Effector memory CD8-positive, alpha-beta T cell (primary cell): ENCODE measurements at places on chromosomes 2 and 18.

GRCh38 chr2:69017080-69017479 is 4.1 kb downstream of the ANTXR1 start:
- no peak for DNase-seq

- DNase-seq = no peak
Measured at GRCh38 chr2:38568724-38569436, 33.8 kb downstream of the HNRNPLL start.

GRCh38 chr2:241680827-241681599 is 5.6 kb downstream of the DTYMK start:
- DNase-seq = no peak

DNA sequence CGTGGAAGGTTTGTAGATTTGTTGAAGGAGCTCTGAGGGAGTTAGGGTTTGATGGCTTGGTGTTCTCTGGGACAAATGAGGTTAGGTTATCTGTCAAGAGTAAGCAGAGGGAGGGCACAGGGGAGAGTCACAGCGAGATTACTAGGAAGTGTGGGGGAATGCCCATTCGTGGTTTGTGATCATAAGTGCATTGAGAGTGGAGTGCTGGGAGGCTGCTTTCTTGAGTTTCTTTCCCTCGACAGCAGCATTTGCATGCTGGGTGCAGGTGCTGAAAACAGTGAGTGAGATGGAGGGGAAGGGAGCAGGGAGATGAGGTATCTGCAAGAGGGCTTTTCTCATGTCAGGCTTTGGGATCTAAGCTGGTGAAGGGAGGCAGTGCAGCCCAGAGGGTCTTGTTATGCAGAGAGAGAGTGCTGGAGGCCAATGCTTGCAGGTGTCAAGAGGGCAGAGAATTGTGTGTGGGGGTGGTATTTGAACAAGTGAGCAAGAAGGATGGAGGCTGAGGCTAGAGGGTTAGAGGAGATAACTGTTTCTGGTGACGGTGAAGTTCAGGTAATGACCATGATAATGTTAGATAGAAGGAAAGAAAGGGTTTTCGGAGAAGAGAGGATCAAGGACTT is 8.8 kb downstream of the RALB start:
- DNase-seq = no peak

DNA sequence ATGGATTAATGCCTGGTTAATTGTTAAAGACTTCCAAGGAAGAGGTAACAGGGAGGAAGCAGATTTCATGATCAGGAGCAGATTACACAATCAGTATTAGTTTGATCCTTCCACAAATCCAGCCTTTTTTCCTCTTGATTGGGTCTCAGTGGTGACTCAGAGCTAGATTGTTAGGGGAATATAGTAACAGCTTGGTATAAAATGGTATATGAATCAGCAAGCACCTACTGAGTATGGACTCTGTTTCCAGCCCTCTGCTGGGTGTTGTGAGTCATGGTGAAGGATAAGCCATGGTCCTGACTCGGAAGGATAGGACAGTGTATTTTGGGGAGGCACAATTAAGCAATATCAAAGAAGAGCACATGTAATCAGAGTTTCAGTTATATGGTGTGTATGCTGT is 272.4 kb upstream of the DPP10 start:
- no peak for DNase-seq

DNA sequence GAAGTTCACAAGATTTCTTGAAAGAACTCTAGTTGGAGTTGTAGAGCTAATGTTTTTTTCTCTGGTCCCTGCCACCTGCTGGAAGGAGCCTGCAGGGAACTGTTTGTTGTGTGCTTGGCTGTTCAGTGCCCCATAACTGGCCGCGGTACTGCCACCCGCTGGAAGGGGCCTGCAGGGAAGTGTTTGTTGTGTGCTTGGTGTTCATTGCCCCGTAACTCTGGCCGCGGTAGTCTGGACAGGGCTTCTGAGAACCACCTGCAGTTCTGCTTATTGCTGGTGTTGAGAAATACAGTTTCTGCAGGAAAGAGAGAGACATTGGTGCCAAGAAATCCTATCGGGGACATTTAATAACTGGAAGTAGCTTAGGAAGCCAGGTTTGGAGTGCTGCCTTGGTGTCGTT is 58.1 kb downstream of the AGAP1 start:
- DNase-seq = no peak

DNA sequence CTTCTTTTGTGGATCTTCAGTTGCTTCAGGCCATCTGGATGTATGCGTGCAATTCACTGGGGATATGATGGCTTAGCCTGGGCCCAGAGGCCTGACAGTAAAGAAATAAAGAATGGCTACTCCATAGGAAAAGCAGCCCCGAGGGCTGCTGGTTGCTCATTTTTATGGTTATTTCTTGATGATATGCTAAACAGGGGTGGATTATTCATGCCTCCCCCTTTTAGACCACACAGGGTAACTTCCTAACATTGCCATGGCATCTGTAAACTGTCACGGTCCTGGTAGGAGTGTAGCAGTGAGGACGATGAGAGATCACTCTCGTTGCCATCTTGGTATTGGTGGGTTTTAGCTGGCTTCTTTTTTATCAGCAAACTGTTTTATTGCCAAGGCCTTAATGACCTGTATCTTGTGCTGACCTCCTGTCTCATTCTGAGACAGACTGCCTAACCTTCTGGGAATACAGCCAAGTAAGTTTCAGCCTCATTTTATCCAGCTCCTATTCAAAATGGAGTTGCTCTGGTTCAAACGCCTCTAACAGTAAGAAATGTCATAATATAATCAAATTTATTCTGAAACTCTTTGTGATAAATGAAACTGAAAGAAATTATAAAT is 60.5 kb downstream of the DSEL start:
- no peak for DNase-seq

GRCh38 chr2:199524689-199525574 is 67.2 kb upstream of the SATB2 start:
- DNase-seq = no peak

DNA sequence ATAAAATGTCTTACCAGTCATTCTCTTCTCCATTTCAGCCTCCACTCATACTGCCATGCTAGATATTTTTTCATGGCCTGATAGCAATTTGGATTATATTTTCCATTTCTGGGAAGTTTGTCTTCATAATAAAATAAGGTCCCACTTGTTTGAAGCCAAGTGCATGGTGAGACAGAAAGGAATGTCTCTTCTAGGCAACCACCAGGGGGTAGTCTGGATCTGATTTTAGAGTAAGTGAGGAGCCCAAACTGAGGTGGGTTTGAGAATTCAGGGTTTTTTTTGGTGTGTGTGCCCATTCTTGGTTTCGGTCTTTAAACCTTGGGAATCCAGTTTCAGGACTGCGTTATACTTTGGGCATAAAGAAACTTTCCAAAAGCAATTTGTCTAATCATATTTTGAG is 315.5 kb downstream of the RPRM start:
- DNase-seq = no peak

GRCh38 chr2:1393321-1393720 is 19.9 kb upstream of the TPO start:
- no peak for DNase-seq

DNA sequence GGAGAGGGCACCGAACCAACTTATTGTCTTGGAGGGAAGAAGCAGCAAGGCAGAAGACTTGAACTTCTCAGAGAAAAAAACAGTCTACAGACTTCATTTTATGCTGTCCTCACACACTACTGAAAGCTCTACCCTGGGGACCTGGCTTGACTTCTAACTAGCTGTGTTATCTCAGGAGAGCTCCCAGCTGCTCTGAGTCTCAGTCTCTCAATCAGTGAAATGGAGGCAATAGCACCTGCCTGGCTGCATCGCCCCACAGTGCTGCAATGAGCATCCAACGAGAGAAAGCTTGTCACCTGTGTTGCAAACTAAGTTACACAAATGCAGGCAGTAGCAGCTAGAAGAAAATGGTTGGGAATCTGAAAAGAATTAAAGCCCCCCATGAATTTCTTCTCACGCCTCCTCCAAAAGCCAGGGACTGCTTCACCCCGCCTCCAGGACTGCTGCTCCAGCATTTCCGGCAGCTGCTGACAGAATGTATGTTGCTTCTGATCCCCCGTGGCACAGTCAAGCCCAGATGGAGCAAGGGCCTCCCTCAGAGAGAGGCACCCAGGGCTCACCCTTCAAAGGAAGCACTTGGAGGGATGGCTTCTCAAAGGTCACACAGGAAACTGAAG is 116.3 kb downstream of the BCL11A start:
- no peak for DNase-seq

DNA sequence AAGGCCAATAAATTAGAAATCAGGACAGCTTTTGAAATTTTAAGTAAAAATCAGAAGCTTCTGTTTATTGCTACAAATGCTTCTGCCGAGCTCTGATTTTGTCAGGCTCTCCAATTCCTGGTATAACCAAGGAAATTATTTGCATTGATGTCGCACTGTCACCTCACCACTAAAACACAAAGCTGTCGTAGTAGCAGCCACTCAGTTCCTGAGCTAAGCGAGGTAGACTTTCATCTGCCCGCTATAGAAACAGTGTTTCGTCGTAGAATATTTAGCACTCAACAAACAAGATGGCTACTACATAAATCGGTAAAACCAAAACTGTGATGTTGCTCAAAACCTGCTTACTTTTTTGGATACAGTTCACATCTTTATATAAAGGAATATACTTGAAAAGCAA is 141.3 kb upstream of the FOSL2 start:
- no peak for DNase-seq

GRCh38 chr2:28904295-28904694 is 9.8 kb downstream of the WDR43 start:
- DNase-seq = no peak

GRCh38 chr2:172710584-172711047 is 25.0 kb upstream of the RAPGEF4 start:
- peak; percentile 16 for DNase-seq

GRCh38 chr2:174461221-174461620 is 25.6 kb downstream of the GPR155 start:
- no peak for DNase-seq

- DNase-seq = no peak
Measured at GRCh38 chr2:28687640-28688385, 63.8 kb upstream of the PPP1CB start.

DNA sequence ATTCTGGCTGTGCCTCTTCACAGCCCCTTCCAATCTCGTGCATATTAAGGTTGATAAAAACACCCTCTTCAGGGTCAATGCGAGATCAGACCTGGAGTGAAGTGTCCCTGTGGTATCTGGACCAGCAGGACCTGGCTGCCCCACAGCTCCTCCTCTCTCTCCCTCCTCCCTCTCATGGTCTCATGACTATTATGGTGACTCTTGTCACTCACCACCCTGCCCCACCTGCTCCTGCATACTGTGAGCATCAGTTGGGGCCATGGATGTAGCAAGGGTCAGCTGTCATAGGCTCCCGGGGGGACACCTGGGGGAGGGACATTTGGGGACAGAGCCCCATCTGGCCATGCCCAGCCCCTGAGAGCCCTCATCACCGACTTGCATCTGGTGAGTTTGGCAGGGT is 50.2 kb downstream of the ODC1 start:
- DNase-seq = no peak

- DNase-seq = no peak
Measured at GRCh38 chr2:202671317-202672035, 36.7 kb downstream of the FAM117B start.

- no peak for DNase-seq
Measured at GRCh38 chr2:197207106-197207505, 103.5 kb downstream of the ANKRD44 start.

DNA sequence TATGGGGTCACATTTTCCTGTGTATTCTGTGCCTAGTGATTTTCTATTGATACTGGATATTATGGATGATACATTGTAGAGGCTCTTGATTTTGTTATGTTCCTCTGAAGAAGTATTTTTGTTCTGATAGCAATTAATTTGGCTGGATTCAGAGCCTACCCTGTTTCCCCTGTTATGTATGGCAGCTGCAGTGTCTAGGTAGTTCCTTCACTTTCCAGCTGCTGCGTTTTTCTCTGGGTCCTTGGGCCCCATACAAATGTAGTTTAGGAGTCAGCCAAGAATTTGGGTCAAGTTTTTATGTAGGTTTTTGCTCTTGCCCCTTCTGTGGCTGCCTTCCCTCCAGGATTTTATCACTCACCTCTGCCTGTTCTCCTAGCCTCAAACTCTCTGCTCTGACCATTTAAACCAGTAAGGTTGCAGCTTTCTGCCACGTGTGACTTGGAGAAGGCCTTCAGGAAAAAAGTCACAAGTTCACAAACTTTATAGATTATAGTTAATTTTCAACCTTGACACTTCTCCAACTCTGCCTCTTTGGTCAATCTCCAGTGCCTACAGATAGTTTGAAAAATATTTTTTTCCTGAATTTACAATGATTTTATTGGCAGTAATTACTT is 47.0 kb downstream of the APLF start:
- DNase-seq = no peak

DNA sequence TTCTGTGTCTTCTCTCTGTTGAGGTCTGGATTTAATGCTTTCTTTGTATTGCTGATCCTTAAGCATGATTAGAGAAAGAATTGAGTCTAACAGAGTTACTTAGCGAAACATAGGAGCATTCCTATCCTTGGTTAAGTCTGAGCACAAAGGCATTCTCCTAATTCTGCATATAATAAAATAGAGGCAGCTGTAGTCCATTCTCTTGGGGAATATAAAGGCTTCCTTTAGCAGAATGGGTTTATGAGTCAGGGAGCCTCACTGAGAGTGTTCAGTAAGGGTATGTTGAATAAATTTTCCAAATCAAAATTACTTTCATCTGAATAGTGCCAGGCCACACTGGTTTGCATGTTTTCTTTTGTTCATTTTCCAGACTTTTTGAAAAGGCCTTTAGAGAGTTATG is 101.5 kb downstream of the GALNT1 start:
- no peak for DNase-seq

- DNase-seq = no peak
Measured at GRCh38 chr2:43086451-43087221, 139.8 kb downstream of the ZFP36L2 start.

DNA sequence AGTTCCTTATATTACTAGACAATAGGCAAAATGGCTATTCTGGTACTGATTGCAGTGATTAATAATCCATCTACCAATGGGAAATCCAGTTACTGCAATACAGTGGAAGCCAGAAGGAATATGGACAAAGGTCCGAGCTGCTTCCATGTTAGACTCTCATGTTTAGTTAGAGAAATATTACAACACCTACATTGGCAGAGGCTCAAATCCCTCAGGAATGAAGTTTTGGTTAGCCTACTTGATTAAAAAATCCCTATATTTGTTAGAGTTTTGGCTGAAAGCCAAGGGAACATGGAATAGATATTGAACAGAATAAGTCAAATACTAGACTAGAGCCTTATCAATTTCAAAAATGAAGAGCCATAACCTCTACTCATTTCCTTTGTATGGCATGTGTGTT is 48.5 kb downstream of the ARL6IP6 start:
- DNase-seq = no peak

- no peak for DNase-seq
Measured at GRCh38 chr2:235698028-235698427, 204.2 kb downstream of the AGAP1 start.

- DNase-seq = peak; percentile 52
Measured at GRCh38 chr2:85704800-85705679, 10.9 kb downstream of the GNLY start.
